ENCODE measurements at places on chromosomes 13 and 19.

DNA sequence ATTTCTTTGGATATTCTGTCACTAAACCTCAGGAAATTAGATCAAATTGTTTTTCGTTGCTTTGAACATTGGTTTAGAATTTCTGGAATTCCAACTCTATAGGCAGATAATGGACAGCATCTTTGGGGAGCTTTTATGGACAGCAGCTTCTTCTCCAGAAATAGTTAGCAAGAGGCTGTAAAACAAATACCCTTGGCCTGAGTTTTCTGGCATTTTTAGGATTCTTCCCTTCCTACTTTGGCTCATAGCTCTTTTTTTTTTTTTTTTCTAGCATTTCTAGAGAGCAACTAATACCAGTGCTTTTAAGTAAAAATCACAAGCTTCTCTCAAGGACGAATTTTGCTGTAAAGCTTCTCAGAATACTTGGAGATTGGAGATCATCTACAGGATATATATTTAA lies 169.8 kb upstream of the SPRY2 start:
- DNase-seq, result no peak

DNA sequence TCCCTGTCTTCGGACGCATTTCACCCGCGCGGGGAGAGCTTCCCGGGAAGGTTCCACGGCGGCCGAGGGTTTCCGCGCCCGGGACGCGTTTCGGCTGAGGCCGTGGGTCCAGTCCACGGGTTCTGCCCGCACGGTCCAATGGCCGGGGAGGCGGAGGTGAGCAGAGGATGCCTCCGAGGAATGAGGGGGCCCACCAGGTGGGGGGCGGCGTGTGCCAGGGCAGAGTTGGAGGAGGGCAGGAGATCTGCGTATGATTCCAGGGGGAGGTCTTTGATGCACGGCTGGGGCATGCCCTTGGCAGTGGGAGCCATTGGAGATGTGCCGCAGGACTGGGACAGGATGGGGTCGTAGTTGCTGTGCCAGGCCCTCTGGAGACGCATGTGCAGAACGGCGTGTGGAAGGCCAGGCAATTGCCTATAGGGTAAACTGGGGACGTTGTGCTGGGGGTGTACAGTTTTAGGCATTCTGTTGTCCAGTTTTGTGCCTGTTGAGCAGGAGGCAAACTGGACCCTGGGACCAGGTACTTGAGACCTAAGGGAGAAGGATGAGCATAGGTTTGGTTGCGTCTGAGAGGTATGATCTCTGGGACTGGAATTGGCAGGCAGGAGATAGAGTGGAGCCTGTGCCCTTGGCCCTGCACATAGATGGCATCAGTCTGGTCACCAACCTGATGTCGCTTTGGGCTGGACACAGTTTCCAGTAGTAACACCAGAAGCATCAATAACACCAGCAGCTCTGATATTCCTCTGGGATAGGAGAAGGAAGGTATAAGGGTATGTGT lies 751 bp downstream of the ZNF584 start:
- peak; percentile 18 for DNase-seq

DNA sequence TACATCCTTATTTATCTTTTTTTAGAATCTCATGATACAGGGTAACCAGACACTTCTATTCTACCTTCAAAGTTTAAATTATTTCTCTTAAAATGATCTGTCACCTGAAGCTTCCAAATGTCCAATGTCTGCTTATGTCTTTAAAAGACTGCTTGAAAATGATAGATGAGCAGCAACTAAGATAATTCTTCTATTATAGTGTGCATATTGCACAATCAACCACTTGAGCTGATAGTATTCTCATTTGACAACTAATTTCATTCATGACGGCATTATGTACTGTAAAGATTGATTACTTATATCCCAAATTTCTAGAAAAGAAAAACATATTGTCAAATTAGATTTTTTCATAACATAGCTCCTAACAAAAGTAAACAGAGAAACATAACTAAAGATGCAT lies 1478.2 kb upstream of the MIR17HG start:
- no peak for DNase-seq

DNA sequence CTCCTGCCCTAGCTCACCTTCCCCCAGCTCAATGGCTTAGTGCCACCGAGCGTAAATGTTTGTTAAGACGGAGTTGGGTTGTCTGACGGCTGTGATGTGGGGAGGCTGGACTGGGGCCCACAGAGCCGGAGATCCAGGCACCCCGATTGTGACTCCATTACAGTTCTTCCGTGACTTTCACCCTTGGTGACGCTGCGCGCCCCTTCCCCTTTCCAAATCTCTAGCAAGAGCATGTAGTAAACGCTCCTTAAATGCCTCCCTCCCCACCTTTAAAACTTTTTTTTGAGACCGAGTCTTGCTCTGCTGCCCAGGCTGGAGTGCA lies 829 bp downstream of the REEP6 start:
- no peak for DNase-seq

- no peak for DNase-seq
Observed at GRCh38 chr13:95387733-95388207, 86.5 kb upstream of the ABCC4 start.

GRCh38 chr19:10112895-10113591 lies 1.6 kb downstream of the P2RY11 start:
- no peak for DNase-seq

DNA sequence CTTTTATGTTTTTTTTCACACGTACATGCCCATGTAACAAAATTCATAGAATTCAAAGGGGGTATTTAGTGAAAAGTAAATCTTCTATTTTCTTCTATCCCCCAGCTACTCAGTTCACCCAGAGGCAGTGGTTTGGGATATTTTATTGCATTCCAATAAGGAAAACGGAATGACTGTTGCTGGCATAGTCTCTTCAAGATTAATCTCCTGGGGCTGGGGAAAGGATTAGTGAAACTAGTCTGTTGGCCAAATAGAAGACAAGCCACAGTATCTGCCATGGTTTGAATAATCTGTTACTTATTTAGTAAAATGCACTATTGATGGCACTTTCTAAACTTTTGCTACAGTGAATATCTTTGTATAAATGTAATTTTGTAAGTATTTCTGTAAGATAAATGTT lies 122.0 kb downstream of the NDFIP2 start:
- DNase-seq, result no peak

DNA sequence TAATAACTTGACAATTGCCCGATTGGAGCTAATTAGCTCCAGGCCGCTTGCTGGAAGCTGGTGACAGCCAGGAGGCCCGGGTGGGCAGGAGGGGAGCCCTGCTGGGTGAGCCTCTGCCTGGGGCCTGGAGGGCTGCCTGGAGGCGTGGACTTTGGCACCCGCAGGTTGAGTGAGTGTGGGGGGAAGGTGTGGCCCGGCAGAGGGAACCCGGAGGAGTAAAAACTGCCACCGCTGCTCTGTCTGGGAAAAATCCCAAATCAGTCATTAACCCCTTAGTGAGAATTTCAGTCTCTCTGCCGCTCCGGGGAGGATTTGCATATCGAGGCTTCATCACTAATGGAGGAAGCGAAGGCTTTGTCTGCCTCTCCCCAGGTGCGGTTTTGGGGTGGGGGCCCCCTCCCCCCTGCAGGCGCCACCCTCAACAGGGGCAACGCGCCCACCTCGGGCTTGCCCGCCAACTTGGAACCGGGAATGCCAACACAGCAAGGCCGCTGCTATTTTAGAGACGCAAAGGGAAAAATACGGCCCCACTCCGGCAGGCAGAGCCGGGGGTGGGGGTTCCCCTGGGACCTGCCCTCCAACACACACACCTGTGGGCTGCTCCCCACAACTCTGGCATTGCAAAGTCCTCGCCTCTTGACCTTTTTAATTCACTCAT lies 6.2 kb downstream of the EFNA2 start:
- DNase-seq, result no peak

GRCh38 chr19:17557466-17557865 lies 2.0 kb downstream of the COLGALT1 start:
- DNase-seq, result no peak

GRCh38 chr19:17873786-17874757 lies 2.3 kb downstream of the SLC5A5 start:
- DNase-seq, result peak; percentile 63

DNA sequence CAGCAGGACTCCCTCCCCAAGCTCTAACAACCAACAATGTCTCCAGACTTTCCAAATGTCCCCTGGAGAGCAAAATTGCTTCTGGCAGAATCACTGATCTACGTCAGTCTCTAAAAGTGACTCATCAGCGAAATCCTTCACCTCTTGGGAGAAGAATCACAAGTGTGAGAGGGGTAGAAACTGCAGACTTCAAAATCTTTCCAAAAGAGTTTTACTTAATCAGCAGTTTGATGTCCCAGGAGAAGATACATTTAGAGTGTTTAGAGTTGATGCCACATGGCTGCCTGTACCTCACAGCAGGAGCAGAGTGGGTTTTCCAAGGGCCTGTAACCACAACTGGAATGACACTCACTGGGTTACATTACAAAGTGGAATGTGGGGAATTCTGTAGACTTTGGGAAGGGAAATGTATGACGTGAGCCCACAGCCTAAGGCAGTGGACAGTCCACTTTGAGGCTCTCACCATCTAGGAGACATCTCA lies 6.2 kb upstream of the CEACAM5 start:
- no peak for DNase-seq

DNA sequence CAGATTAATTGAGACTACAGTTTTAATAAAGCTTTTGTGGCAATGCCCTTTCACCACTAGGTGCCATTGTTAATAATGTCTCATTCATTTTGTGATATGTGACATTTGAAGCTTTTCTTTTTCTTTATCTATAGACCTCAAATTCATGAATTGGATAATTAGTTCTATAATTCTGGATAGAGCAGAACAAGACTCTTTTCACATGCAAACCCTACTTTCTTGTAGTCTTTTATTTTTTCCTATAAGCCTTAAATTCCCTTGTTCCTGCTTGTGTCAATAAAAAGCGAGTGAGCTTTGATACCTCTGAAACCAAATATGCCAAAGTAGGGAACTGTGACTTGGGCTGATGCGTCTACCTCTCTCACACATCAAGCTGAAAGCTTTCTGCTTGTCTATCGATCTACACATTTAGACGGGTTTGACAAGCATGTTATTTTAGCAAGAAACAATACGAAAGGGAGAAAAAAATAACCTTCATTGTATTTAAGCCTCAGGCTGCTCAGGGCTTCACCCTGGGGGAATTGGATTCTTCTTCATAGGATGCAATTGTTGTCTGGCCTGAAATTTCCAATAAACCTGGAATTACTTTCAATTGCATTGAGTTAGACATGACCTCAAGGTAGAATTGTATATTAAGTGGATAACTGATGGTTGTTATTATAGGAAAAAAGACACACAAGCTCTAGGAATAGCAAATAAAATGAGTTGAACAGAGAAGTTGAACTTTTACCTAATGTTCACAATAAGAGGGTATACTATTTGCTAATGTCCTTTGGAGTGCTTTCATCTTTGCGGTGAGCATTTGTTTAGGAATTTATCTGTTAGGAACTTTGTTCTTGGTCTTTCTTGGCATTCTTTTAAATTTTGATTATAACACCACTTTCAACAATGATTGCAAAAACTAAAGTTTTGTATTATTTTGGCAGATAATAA lies 1150.2 kb upstream of the PCDH9 start:
- no peak for DNase-seq

- DNase-seq, result no peak
Observed at GRCh38 chr13:49124693-49125304, 95.3 kb upstream of the MLNR start.

DNA sequence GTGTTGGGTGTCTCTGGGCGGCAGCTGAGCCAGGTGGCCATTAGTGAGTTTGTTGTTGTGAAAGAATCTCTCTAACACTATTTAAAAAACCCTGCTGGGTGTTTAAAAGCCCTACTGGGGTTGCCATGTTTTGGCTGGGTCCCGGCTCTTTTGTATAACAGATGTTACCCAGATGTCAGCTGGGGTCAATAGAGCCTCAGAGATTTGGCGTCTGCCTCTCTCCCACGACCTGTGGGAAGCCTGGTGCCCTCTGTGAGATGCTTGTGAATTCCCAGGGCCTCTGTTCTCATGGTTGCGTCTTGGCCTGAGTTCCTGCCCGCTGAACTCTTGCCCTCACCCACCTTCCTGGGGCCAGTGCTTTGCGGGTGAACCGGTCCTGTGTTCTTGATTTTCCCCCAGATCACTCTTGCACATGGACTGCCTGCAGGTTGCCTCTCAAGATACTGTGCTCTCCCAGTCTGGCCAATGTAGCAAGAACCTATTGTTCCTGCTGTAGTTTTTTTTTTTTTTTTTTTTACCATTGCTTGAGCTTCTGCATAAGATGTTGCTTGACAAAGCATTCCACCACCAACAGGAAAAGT lies 9.5 kb downstream of the NFILZ start:
- DNase-seq, result no peak

- no peak for DNase-seq
Observed at GRCh38 chr13:99659226-99659625, 158.0 kb downstream of the TM9SF2 start.

GRCh38 chr13:65965501-65965900 lies 1264.6 kb downstream of the PCDH9 start:
- no peak for DNase-seq
